NCI-H460 (cell line): ENCODE measurements at places on chromosomes 3 and 15.

GRCh38 chr15:25717457-25718168, 145.5 kb downstream of the ATP10A start:
- DNase-seq, result no peak

DNA sequence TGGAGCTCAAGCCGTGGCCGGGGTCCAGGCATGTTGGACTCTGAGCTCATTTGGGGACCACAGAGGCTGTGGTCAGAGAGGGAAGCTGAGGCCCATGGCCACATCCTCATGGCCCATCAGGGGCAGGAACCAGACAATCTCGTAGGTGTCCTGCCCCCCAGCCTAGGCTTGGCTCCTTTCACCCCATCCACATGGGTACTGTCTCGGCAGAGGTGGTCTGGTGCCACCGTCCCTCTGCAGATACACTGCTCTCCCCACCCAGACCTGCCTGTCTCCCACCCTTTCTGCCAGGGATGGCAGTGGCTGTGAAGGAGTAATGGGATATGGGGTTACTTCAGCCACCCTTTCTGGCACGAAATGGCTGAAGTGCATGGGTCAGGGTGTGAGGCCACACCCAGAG, 7.9 kb downstream of the PRSS50 start:
- DNase-seq, result no peak

DNA sequence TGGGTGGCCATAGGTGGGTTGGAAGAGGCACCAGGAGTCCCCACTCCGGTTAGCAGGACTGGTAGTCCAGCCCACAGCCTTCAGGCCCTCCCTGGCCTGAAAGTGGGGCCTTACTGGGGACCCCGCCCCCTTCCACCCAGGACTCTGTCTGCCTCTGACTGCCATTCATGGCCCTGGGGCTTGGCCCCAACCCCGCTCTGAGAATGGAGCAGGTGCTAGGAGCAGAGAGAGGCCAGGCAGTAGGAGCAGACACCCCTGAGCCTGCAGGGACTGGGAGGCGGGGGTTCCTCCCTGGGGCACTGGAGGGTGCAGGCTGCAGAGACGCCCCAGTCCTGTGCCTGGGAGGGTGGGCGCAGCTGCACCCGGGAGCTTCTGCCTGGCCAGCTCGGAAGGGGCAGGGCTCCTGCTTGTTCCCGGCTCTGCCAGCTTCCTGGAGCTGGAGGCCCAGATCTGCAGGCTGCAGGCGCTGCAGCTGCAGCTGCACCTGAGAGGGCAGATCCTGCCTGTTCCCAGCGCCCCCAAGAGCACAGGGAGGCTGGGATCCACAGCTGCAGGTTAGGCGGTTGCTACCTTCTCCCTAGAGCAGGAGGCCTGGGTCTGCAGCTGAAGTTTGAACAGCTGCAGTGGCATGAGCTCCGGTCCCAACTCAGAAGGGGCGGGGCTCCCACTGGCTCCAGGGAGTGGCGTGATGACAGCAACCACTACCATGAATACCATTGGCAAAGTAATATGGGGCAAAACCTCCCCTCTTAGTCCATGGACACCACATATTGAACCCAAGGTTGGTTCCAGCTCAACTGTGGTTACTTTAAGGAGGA, 194.7 kb downstream of the SQOR start:
- DNase-seq, result no peak

DNA sequence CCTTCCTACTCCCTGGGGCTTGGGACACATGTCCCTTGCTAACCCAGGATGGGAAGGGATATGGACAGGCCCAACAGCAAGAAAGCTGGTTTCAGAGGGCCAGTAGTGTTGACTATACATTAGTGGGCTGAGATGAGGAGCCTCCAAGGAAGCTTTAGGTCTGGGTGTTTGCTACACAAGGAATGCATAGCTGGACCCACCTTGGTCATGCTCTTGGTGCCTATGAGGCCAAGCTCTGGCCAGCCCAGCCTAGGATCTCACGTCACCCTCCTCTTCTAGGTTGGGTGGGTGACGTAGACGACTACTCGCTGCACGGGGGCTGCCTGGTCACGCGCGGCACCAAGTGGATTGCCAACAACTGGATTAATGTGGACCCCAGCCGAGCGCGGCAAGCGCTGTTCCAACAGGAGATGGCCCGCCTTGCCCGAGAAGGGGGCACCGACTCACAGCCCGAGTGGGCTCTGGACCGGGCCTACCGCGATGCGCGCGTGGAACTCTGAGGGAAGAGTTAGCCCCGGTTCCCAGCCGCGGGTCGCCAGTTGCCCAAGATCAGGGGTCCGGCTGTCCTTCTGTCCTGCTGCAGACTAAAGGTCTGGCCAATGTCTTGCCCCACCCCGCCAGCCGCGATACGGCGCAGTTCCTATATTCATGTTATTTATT, 653 bp upstream of the WDR6 start:
- DNase-seq, result no peak

DNA sequence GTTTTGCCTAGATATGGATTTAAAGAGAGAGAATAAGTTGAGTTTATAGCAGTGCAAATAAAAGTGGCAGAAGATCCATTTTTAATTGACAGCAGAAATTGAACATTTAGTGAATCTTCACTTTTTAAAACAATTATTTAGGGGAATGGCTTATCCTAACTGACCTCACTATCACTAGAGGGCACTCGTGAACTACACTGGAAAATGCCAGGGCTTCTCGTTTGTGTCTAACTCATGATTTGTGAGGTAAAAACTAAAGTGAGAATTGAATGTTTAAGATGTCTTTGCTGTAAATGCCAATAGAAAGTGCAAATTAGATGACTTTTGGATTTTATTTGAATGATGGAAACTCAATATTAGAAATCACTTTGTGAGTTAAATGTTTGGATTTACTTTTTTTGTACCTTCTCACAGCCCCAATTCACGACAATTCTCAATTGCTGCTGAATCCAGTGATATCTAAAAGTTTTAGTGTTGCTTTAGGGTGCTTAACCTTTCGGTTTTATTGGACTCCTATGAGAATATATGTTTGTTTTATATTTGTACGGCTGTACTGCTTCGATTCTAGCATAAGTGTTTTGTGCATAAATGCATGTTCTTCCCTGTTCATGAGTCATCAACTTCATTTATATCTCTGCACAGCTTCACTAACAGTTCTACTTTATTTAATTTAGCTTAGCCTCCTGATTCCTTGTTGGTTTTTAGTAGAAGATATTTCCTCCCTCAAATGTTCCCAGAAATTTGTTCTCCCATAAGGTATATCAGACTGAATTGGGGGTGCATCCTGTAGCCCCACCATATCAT, 462.1 kb downstream of the MFSD1 start:
- DNase-seq, result peak; percentile 36

GRCh38 chr15:70376929-70377691, 279.4 kb upstream of the TLE3 start:
- DNase-seq, result no peak

DNA sequence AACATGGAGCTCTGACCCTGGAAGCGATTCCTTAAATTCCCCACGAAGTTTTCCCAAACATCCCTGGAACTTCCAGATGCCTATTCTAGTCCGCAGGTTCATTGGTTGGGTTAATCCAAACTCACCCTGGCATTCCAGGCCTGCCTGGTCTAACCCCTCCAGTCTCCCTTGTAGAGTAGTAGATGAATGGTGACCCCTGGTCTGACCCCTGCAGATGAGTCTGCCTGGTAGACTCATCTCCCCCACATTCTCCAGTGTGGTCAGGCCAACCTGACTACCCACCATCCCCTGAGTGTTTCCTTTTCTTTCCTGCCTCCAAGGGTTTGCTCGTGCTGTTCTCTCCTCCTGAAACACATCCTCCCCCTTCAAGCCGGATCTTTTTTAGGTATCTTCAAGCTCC, 10.8 kb upstream of the HRH1 start:
- DNase-seq, result no peak

GRCh38 chr3:9866639-9867038, 13.4 kb downstream of the CIDEC start:
- DNase-seq, result no peak

- DNase-seq, result no peak
Measured at GRCh38 chr3:64163019-64163754, 62.1 kb downstream of the PRICKLE2 start.

- DNase-seq, result no peak
Measured at GRCh38 chr15:41946970-41947369, 25.4 kb downstream of the EHD4 start.

DNA sequence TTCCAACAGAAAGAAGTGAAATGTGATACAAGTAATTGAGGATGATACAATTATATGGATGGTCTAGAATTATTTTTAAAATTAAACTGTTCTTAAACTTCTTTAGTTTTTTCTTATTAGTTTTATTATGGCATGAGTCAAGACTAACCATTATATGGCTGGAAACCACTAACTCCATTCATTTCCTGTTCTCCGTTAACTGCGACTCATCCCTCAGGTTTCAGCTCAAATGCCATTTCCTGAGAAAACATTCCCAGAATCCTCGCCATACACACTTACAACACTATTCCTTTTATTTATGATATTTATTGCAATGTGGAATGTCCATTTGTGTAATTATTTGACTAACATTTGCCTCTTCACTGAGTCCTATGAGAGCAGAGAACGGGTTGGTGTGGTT, 394.1 kb downstream of the SOX2 start:
- no peak for DNase-seq

DNA sequence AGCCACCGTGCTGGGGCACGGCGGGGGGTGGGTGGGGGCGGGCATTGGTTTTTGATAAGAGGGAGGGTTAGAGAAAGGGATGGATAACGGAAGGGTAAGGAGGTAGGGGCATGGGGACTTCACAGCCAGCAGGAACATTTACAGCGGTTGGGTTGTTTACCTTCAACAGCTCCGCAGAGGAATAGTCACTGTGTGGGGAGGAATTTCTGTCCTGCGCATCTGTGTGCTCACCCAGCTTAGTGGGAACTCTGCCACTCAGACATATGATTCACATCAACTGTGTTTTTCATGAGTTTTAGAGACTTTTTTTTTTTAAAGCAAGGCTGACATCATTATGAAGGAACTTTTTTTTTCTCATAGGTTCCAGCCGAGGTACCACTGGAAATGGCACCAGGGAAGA, 19.6 kb downstream of the CHRD start:
- no peak for DNase-seq

DNA sequence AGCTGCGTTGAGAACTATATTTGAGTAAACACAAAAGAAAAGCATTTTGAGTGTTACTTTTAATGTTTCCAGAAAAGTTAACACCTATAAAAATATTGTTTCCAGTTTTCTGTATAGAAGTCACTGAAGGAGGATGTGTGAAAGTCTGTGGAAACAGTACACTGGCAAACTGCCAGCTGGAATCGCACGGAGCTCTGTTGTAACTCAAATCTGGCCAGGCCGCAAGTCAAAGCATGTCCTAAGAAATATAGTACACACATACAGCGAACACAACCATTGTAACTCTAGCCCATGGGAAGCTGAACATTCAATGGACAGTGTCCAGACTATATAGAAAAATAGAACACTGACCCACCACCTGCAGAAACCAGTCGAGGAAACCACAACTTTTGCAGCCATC, 657.2 kb downstream of the FHIT start:
- DNase-seq, result no peak

DNA sequence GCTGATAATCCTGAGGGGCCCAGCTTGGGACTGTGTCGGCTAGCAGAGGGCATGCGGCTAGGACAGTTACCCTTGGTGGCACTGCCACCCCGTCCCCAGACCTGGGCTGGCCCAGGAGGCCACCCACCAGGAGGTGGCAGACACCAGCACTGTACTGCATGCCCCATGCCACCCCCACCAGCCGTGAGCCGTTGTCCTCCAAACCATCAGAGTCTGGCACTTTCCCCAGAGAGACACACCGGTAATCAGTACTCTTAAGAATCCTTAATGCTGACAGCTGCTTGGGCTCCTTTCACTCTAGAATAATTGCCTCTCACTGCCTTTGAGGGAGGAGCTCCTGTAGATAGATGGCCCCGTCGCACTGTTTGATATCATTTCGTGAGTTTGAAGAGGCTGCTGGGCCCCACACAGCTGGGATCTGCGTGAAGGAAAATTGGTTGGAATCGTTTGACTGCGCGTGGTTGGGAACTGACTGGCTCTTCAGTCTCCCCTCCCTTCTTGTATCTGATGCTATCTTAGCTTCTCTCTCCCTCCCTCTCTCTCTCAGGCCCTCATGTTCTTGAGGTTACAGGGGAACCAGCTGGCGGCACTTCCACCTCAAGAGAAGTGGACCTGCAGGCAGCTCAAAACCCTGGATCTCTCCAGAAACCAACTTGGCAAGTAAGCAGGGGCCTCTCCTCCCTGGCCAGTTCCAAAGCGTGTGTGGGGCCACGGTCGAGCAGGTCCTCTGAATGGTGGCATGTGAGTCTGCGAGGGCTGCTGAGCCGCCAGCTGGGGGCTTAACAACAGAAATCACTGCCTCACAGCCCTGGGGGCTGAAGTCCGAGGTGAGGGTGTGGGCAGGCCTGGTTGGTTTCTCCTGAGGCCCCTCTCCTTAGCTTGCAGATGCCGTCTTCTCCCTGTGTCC, 94.9 kb downstream of the LRRK1 start:
- no peak for DNase-seq

GRCh38 chr3:188389711-188390342, 235.9 kb downstream of the LPP start:
- no peak for DNase-seq

DNA sequence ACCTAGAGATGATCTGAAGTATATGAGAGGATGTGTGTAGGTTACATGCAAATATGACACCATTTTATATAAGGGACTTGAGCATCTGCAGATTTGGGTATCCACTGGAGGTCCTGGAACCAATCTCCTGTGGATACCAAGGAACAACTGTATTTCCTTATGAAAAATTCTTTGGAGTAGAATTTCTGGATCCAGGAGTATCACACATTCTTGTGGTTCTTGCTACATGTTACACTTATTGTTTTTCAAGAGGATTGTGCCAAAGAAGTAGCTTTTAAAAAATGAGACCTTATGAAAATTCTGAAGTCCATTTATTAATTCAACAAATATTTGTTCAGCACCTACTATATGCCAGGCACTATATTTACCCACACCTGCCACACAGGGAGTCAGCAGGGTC, 15.7 kb upstream of the TBC1D23 start:
- DNase-seq, result no peak

GRCh38 chr3:153547970-153548369, 385.9 kb downstream of the RAP2B start:
- no peak for DNase-seq

DNA sequence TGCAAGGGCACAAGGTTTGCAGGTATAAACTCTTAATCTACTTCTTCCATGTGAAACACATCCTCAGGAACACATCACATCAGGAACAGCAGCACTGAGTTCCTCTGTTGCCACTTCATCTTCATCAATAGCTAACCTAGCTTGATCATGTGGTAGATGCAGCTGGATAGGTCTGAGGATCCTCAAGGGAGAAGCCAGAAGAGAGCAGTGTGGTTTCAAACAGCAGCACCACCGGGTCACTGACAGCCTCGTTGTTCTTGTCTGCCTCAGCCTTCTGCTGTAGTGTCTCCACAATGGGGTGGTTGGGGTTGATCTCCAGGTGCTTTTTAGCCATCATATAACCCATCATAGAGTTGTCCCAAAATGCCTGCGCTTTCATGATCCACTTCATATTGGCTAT, 58.8 kb downstream of the ADAM10 start:
- DNase-seq, result no peak

GRCh38 chr15:71543413-71543812, 266.9 kb upstream of the NR2E3 start:
- no peak for DNase-seq

DNA sequence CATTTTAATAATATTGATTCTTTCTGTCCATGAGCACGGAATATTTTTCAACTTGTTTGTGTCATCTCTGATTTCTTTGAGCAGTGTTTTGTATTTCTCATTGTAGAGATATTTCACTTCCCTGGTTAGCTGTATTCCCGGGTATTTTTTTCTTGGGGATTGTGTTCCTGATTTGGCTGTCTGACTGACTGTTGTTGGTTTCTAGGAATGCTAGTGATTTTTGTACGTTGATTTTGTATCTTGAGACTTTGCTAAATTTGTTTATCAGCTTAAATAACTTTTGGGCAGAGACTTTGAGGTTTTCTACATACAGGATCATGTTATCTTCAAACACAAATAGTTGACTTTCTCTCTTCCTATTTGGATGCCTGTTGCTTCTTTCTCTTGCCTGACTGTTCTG, 418.8 kb upstream of the ALCAM start:
- DNase-seq, result no peak
